ENCODE measurements at places on chromosomes 2 and 18.

DNA sequence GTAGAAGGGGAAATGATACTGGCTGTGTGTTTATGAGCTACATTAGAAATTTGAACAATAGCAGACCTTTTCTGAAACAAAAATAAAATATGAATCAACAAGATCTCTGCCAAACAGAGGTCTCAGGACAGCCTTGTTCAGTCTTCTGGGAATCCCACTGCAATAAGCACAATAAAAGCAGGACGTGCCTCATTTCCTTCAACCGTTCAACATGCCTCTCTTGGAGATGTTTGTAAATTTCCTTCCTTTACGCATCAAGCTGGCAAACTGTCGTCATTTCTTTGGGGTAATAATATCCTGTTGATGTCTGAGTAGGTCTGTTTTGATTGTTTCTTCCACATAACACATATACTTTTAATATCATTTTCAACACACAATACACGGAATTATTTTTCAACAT, 77.2 kb downstream of the TCF4 start:
- DNase-seq, result no peak

DNA sequence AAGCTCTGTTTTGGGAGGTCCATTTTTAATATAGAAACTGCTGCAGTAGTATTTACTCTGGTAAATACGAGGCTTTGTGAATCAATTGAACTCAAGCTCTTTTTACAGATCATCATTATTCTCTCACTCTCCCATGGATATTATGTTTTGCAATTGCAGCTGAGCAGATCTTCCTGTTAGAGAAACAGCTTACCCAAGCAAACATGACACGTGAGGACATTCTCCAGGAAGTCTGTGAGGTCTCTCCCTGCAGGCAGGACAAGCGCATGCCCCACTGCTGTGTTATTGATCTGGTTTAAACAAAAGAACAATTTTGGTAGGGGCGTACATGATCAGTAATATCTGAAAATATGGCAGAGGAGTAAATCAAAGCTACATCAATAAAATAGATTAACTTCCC, 72.1 kb downstream of the COL6A3 start:
- DNase-seq, result no peak

DNA sequence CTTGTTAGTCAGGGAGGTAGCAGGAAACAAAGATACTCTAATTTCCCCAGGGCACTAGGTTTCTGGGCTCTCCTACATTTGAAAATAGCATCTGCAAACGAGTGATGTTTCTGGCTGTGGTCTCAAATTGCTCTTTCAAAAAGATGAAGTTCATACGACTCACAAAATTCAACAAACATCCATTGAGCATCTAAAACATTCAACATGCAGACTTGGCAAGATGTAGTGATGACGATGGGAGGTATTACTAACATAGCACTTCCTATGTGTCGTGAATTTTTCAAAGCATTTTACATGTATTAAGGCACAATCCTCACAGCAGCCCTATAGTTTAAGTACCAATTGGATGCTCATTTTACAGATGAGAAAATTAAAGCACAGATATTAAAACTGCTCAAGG, 5.2 kb downstream of the CCBE1 start:
- no peak for DNase-seq

DNA sequence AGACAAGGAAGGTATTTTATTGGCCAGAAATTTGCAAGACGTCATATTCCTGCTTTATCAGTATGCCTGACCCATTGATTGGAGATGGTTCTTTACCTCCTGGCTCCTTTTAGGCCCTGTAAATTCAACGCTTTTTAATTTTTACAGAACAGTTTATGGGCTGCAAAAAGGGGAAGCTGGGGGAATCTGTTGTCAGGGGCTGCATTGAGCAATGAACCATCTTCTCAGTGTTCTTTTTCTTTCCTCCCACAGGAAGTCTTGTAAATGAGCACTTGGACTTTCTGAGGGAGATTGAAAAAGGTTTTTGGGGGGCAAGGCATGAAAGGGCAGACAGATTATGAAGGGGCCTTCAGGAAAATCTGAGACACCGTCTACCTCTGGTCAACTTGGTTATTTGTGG, 503.6 kb upstream of the TNP1 start:
- DNase-seq, result no peak

- DNase-seq, result no peak
Observed at GRCh38 chr2:241112592-241112991, 10.5 kb upstream of the MTERF4 start.

GRCh38 chr2:36172824-36173223, 182.8 kb upstream of the CRIM1 start:
- DNase-seq, result no peak

DNA sequence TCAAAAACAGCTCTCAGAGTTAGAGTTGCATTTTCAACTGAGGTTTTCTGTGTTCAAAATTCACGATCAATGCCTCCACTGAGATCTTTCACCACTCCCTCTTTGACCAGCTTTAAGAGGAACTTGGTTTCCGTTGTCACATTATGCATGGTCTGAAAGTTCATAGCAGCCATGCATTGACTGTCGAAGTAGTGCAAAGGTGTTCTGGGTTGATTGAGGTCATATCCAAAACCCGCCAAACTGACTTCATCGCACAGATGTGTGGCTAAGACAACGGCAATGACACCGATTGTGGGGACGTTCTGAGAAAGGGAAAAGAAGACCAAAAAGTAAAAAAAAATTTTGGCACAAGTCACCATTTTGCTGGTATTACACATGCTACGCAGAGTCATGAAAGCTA, 48.7 kb downstream of the ST3GAL5 start:
- no peak for DNase-seq

- no peak for DNase-seq
Observed at GRCh38 chr2:122753336-122753735, 997.9 kb downstream of the TSN start.

DNA sequence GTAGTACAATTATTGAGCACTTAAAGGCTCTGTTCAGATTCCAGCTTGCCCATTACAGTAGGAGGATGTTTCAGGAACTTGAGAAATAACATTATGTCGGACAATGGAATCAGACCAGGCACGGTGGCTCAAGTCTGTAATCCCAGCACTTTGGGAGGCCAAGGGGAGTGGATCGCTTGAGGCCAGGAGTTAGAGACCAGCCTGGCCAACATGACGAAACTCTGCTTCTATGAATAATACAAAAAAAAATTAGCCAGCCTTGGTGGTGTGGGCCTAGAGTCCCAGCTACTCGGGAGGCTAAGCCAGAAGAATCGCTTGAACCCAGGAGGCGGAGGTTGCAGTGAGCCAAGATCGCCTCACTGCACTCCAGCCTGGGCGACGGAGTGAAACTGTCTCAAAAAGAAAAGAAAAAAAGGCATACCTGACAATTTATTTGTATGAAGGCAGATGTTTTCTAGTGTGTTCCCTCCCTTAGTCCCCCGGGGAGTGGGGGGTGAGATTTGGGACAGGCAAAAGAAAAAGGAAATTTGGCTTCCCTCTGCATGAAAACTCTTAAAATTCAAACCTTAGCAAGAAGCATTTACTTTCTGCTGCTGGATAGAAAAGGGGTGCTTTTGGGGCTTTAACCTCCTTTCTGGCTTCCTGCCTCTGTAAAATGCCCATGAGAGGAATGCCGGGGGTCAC, 13.7 kb upstream of the ZNF532 start:
- no peak for DNase-seq

- no peak for DNase-seq
Observed at GRCh38 chr18:75185460-75185859, 23.5 kb downstream of the PTGR3 start.

DNA sequence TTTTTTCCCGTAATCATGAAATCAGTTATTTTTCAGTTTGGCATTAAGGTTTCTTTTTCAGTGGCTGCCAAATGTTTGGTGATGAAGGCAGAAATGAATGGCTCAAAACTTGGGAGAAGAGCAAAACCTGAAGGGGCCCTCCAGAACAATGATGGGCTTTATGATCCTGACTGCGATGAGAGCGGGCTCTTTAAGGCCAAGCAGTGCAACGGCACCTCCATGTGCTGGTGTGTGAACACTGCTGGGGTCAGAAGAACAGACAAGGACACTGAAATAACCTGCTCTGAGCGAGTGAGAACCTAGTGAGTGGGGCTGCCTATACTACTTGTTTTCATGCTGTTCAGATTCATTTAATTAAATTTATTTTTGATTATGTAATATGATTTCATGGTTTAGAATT, 29.2 kb upstream of the MSH2 start:
- no peak for DNase-seq

- DNase-seq, result no peak
Observed at GRCh38 chr18:23694637-23695430, 5.6 kb downstream of the LAMA3 start.

GRCh38 chr2:148999451-148999921, 39.0 kb upstream of the LYPD6B start:
- no peak for DNase-seq

DNA sequence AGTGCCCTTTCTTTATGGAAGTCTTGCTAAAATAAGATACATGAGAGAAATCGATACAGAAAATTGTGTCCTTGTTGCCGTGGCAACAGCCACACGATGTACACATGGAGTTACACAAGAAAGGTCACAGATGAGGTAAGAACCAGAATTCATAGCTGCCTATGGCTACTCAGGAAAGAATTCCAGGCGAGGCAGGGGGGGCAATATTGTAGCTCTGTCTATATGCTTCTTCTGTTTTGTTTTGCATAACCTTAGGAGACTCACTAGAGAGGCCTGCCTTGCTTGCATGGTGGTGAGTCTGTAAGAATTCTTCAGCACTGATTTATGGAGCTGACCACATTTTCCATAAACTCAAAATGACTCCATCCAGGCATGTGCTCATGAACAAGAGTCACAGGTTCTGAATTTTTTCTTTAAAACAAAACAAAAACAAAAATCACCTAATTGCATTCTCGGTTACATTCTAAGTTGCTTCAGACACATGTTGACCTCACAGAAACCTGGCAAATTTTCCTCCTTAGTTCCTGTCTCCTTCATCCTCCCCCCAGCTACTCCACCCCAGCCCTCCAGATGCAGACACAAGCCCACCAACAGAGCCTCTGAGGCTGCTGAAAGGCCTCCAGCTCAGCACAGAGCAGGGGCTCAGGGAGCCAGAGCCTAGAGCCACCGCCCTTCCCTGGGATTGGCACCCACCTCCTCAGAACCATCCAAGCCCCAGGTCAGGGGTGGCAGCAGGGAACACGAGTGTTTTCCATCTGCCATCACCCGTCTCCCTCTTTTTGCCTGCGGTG, 183.5 kb downstream of the ANTXR1 start:
- no peak for DNase-seq

DNA sequence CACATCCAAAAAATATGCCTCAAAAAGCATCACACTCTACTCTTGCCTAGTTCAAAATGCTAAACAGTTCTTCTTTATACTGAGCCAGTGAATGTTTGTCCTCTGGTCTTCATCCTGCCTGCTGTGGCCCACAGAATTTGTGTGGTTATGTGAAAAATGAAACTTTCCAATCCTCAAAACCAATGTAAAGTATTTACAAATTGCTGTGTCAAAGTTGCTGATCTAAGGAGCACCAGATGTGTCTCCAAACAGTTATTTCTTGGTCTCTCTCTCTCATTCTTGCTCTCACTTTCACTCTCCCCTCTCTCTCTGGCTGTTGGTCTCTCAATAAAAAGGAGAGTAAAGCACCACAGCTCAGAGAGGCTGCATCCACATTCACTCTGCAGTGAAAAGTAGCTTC, 23.0 kb downstream of the EPHA4 start:
- no peak for DNase-seq

DNA sequence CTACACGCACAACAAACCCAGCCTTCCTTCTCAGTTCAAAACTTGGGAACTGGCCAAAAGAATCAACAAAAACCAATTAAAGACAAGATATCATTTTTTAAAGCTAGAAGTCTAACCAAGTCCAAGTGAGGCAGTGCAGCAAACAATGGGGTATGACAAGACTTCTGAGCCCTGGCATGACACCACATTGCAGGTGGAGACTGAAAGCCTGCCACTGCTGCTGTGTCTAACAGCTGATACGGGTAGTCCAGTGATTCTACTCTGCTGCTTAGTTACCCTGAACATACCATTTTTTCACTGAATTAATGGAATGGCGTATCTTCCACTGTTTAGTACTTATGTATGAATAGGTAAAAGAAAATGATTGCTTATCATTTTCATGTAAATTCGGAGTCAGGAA, 47.4 kb upstream of the KIDINS220 start:
- DNase-seq, result no peak

GRCh38 chr2:182917924-182918323, 51.5 kb upstream of the FRZB start:
- no peak for DNase-seq

- no peak for DNase-seq
Observed at GRCh38 chr2:188892636-188893035, 81.5 kb upstream of the COL3A1 start.

- no peak for DNase-seq
Observed at GRCh38 chr2:62789518-62789917, 84.0 kb downstream of the EHBP1 start.

- no peak for DNase-seq
Observed at GRCh38 chr2:219058541-219059374, 2.0 kb downstream of the IHH start.
